DMS53 (cell line): ENCODE measurements at places on chromosomes 5 and 9.

GRCh38 chr9:84974258-84974657 lies 304.7 kb downstream of the NTRK2 start:
- no peak for DNase-seq

- peak; percentile 16 for DNase-seq
These were observed 392.3 kb downstream of the CETN3 start for GRCh38 chr5:90017239-90017638.

DNA sequence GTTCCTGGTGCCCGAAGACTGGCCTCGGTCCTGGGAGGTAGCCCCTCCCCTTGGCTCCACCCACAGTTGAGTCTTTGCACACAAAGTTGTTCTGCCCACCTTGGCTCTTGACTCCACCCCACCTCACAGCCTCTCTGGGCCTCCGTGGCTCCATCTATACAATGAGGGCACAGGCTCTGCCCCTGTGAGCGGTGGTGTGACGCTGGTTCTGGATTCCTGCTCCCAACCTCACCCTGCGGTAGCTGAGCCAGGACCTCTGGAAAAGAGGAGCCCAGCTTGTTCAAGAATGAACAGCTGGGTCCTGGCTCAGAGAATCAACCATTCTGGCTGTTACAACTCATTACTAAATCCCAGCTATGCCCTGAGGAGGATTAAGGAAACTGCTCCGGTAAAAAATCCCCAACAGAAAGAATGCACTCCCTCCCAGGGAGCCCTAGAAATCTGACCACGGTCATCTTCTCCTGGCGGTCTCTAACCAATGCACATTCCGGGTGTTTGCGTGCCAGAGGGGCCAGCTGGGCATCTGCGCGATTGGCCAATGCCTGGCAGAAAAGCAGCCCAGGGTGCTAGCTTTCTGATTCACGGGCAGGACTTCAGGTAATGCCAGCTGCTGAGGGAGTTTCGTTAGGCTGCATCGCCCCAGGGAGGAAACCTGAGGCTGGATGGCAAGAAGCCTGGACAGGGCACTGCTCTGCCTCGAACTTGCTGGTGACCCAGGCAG lies 9.9 kb upstream of the GRHPR start:
- no peak for DNase-seq

DNA sequence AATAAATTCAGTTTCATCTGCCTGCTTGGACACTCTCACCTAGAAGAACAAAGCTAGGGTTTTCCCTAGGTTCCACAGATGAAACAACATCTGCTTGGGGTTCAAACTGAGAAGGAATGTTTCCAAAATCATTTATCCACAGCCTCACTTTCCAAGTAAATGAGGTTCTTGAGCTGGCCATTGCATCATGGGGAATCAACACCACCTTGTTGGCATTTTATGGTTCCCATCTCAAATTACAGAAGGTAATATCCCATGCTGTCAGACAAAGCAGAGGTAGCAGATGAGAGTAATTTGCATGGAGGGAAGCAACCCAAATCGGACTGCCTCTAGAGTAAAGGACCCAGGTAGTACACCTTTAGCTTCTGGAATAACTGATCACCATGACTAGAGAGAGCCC lies 10.5 kb upstream of the NR4A3 start:
- no peak for DNase-seq

DNA sequence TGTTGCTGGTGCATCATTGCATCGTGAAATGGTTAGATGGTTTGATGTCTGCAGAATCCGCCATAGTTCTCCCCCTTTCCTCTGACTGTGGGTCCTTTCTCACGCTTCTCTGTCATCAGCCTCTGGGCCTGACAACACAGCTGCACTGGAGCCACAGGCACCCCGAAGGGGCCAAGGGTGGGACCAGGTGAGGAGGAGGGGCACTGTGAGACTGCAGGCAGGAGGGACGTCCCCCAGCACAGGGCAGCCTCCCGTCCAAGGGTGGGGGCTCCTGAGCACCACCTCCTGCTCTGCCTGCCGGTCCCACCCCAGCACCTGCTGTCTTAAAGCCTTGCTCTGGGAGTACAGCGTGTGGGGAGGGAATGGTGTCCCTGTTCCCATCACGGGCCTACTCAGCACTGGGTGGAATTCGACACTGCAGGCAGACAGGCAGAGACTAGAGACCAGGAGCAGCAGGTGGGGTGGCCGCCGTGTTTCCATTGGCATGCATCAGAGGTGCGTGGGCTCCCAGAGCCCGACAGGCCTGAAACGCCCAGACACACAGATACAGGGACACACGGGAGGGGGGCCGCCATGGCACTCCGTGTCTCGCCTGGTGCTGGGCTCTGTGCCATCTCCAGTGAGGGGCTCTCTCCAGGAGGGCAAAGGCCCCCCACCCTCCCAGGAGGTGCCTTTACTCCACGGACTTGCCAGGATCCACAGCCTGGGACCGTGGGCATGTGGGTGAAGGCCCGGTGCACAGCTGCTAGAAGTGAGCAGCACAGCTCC lies 15.0 kb downstream of the CACNA1B start:
- DNase-seq, result no peak

DNA sequence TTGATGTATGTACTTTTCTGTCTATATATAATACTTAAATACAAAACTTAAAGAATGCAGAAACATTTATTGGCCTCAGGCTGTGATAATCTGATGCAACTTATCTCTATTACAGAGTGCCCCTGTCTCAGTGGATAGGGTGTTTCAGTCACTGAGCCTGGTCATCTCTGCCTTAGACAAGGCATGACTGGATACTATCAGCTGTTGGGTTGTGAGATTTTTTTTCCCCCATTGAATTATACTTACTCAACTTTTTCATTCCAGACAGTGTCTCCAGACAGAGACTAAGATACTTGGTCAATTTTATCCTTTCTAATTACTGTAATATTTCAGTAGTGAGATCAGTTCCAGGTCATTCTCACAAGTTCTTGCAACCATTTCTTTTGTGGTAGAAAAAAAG lies 26.7 kb downstream of the XRCC4 start:
- DNase-seq, result no peak

GRCh38 chr5:134103998-134104654 lies 10.4 kb upstream of the TCF7 start:
- no peak for DNase-seq

GRCh38 chr9:36023260-36024048 lies 13.3 kb upstream of the RECK start:
- DNase-seq, result peak; percentile 78

- peak; percentile 35 for DNase-seq
These were observed 619.6 kb upstream of the ADAMTS16 start for GRCh38 chr5:4520559-4520958.

GRCh38 chr5:23389291-23390101 lies 117.9 kb upstream of the PRDM9 start:
- no peak for DNase-seq

GRCh38 chr5:175878544-175879438 lies 7.4 kb downstream of the CPLX2 start:
- DNase-seq, result no peak

GRCh38 chr5:140801494-140801841 lies 611 bp downstream of the PCDHA3 start:
- DNase-seq, result peak; percentile 90

GRCh38 chr9:385818-386398 lies 171.2 kb downstream of the DOCK8 start:
- peak; percentile 54 for DNase-seq

DNA sequence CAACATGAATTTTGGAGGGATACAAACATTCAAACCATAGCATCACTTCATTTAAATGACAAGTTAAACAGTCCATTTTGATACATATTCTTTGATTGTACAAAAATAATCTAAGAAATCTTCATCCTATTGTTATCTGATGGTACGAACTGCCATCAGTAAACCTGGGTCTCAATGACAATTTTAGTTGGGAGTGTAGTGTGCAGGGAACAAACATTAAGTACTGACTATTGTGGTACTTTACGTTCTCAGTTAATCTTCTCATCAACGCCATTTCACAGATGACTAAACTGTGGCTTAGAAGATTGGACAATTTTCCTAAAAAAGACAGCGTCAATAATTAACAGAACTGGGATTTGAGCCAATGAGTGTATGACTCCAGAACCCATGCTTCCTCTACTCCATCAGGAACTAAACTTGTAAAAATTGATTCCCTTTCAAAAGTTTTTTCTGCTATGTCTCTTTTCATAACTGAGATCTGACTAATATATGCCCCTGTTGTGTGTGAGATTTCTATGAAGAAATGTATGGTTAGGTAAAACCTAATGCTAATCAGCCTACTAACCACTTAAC lies 21.1 kb downstream of the TNPO1 start:
- DNase-seq, result peak; percentile 13

GRCh38 chr5:157540707-157541446 lies 34.7 kb downstream of the ADAM19 start:
- DNase-seq, result no peak

DNA sequence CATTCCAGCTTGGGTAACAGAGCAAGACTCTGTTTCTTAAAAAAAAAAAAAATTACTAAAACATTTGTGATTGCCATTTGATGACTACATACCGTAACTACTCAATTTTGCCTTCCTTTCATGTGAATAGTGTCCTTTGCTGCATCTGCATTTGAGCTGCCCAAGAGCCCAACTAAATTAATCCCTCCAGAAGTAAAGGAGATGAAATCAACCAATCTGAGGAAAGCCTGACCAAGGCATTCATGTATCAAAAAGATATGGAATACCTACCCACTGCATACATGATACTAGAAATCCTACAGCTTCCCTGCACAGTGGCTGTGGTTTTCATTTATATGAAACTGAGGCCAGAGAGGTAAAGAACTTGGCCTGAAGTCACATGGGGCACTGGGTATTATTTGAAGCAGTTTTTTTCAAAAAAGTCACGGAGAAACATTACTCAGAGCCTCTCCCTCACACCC lies 177.5 kb downstream of the AOPEP start:
- no peak for DNase-seq

GRCh38 chr9:10366171-10366779 lies 246.5 kb downstream of the PTPRD start:
- DNase-seq, result peak; percentile 42

DNA sequence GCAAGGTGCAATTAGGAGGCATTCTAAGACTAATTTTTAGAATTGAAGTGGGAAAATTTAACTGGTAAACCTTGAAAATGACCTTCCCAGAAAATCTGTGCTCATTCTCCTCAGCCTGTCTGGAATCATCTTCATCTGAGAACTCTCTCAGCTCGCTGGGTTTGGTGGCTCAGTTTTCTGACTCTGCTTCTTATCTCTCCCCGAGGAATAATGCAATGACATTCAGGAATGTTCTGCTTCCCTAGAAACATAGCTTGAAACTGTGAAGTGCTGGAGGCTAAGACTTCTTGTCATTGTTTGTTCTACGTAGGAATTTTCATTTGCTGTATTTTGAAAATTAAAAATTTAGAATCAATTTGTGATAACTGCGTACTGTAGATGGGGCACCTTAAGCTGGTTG lies 86.6 kb downstream of the KCNN2 start:
- no peak for DNase-seq

GRCh38 chr5:33852319-33852718 lies 39.5 kb downstream of the ADAMTS12 start:
- DNase-seq, result no peak

- no peak for DNase-seq
These were observed 60.1 kb upstream of the BASP1 start for GRCh38 chr5:17157294-17157693.

DNA sequence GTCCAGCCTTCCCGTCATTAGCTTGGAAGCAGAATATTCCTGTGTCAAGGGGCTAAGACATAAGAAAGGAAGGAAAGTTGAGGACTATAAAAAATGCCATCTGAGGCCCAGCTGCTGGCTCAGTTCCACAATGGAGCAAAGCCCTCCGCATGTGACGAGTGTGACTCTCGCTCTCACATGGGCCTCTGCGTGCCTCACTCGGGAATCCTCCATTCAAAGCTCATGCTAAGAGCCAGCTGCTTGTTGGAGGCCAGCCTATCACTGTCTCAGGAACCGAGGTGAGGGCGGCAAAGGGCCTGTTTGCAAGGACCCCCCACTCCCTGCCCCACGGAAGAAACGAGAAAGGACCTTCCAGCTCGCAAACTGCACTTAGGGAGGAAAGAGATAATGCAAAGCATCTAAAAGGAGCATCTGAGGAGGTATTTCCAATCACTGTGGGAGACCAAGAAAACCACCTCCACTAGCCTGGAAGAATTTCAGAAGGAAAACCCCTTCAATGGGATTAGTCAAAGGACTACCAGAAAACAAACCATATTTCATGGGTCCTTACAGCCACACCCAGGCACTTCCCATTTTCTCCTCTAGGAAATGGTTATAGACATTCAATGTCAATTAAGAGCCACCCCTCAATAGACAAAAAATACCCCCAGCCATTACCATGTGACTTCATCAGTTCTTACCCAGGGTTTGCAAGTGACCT lies 95.3 kb downstream of the PRRT1B start:
- DNase-seq, result no peak

DNA sequence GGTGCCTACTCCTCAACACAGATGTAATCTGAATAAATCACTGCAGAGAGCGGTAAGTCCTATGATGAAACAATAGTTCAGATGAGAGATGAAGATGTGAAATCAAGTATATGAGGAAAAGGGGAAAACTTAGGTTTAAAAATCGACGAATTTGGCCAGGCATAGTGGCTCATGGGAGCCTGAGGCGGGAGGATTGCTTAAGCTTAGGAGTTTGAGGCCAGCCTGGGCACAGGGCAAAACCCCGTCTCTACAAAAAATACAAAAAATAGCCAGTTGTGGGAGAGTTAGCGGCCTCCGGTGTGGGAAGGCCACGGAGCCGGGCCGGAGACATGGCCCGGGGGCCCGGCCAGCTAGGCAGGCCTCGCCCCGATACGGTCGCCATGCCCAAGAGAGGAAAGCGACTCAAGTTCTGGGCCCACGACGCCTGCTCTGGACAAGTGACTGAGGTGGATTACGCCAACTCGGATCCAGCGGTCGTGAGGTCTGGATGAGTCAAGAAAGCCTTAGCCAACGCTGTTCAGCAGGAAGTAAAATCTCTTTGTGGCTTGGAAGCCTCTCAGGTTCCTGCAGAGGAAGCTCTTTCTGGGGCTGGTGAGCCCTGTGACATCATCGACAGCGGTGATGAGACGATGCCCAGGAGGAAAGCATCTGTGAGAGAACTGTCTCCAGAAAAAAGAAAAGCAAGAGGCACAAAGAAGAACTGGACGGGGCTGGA lies 62.8 kb upstream of the SUB1 start:
- no peak for DNase-seq

DNA sequence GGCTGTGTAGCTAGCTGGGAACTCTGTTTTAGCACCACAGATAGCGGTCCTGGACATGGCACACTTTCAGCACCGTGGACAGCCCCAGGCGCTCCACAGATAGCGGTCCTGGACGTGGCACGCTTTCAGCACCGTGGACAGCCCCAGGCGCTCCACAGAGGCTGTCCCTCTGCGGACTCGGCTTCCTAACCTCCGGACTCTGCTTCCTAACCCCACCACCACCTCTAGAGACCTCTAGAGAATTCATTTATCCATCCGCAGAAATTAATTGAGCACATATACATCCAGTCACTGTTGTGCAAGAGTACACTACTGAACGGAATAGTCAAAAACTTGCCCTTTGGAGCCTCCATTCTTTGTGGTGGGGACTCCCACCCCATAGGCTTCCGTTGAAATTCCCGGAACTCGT lies 27.4 kb downstream of the UNC5A start:
- peak; percentile 46 for DNase-seq

- no peak for DNase-seq
These were observed 310.2 kb downstream of the ARRDC3 start for GRCh38 chr5:91072881-91073280.
